ENCODE measurements at places on chromosomes 5 and 9.
A peak's percentile ranks its signal among the peaks of the same experiment; 100 is the strongest.

DNA sequence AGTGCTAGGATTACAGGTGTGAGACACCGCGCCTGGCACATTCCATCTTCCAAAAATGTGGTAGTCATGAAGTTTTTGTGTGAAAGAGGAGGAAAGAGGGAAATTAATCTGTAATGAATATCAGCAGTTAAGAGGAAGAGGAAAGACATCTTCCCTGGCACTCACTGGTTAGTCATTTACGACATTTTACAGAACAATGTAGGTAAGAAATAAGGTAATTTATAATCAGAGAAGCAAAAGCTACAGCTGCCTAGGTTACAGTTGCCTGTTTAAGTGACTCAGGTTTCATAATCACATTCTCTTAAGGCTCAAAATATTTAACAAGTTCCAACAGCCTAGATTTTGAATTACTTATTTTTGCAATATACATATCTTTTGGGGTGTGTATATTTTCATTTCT lies 26.9 kb downstream of the CNOT6 start:
- no peak for DNase-seq

DNA sequence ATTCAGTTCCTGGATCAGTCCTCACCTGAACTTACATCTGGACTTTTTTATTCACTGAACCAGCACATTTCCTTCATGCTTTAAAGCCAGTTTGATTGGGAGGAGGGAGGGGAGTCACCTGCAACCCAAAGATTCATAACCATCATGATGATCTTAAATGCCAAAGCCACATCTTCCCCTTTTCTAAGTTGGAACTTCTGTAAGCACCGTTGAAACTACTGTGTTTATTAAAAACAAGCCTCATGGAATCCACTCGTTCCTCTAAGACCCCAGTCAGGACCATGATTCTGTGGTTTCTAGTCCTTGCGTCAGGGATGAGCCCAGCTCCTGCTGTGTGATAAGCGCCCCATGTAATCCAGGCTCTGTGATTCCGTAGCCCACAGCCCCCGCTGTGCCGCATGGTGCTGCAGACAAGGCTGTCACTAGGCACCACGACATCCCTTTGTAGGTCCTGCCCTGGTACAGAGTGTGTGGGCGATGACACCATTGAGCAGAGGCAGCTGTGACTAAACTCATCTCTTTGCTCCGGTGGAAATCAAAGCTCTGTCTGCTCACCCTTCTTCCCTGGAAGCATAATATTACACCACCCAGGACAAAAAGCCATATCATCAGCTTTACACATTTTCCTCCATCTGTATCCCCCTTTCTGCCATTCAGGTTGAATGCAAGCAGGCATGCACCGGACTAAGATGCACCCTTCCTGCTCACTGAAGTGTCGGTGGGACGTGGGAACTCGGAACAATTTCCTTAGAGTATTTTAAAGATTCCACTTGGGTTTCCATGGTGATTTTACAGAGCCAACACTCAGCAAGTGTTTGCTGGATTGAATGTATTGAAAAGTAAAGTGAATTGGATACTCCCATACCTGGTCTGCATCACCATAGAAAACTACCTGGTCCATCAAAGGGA lies 132.0 kb upstream of the FSTL4 start:
- no peak for DNase-seq

DNA sequence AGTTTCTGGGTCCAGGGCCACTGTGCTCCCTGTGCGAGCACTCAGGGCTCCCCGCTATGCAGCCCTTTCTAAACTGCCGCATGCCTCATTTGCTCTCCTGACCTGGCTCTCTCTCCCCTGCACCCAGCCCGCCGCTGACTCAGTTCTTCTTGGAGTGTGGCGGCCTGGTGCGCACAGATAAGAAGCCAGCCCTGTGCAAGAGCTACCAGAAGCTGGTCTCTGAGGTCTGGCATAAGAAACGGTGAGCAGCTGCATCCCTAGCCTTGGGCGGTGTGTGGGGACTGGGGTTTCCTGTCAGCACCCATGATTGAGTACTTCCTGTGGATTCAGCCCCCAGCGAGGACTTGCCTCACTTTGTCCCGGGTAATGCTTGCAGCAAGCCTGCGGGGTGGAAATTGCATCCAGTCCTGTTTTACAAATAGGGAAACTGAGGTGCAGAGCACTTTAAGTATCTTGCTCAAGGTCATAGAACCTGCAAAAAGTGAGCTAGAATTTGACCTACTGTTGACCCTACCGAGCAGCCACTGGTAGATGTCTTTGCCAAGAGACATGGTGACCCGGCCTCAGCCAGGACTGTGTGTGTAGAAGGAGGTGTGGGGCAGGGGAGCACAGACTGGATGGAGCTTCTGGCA lies 27.9 kb downstream of the USP20 start:
- DNase-seq = peak; percentile 50

GRCh38 chr5:148912714-148913398 lies 86.4 kb downstream of the ADRB2 start:
- DNase-seq = no peak

DNA sequence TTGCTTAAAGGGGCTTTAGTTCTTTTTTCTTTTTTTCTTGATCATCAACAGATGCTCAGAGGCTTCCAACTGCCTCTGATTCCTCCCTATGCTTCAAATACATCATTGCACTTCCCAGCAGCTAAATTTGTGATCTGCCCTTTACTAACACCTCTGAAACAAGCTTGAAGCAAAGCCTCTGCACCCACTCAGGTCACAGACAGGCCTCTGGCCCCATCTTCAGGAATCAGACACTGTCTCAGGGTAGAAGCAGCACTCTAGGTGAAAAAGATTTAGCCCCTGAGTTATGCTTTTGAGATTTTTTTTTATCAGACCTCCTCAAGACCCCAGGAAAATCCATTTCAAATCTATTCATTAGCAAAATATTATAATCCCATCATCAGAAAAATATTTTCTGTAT lies 91.5 kb downstream of the MAMDC2 start:
- no peak for DNase-seq

GRCh38 chr5:125412561-125413495 lies 666.4 kb upstream of the ZNF608 start:
- no peak for DNase-seq

Data from suppressor macrophage treated with lipopolysaccharide for 1 hour (primary cell).